ENCODE measurements at places on chromosomes 5 and 9.

DNA sequence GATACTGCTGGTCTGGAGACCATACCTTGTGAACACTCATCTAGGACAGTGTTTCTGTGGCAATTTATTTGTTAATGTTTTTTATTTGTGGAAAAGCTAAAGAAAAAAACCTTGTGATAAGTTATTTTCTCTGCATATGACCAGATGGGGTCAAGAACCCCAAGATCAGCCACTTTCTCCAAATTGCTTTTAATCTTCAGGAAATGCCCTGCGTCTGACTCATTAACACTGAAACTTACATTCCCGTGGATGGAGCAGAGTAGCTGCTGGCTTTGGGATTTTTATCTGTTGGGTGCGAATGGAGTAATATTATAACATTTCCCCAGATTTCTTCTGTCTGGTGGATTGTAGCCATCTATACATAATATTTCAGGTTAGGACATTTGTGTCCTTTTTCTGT is 444.5 kb downstream of the SH3GL2 start:
- DNase-seq: peak; percentile 71

GRCh38 chr9:112012026-112012902 is 115.7 kb downstream of the UGCG start:
- no peak for DNase-seq

DNA sequence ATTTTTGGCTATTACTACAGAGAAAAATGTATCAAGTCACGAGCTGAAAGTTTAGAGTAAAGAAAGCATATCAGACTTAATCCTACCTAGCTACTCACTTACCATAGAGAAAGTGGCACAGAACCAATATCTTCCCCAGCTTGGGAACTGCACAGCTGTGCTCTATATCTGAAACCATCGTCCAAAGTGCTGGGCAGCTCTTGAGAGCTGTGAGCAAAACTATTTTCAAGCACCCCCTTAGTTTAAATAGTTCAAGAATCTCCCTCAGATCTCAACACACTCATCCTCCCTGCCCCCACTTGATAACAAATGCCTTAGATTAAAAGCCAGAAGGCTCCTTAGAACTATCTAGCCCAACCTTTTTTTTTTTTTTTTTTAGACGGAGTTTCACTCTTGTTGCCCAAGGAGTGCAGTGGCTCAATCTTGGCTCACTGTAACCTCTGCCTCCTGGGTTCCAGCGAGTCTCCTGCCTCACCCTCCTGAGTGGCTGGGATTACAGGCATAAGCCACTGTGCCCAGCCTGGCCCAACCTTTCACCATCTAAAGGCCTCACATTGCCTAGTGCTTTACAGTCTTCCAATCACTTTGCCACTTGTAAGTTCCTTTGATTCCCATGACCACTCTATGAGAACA is 94.2 kb upstream of the APC start:
- no peak for DNase-seq

DNA sequence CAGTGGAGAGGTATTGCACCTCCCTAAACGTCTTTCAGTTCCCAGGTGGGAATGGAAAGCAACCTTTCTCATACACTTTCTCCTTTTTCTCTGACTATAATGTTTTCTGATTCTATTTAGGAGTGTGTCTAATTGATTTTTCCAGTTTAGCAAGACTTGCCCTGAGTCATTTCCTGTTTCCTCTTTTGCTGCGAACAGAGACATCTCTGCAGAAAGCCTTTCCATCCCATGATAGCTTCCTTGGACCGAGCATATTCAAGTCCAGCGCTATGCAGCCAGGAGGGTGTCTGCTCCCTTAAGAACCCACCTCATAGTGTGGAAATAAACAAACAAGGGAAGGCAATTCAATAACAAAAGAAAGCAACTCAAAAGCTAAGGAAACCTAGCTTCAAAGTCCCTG is 60.0 kb upstream of the CDH6 start:
- peak; percentile 63 for DNase-seq

DNA sequence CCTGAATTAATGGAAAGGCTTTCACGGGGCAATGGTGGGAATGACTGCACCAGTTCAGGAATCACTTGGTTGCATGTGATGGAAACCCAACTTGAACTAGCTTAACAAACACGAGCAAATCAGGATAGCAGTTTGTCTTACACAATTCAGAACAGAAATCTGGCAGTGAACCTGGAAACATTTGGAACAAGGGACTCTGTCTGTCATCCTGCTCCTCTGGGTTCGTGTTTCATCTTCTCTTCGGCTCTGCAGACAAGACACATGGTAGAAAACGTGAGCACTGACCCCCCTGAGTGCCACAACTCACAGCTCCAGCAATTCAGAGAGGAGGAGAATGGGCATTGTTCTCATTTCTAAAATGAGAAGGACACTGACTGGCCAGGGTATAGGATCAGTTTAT is 218.1 kb upstream of the NREP start:
- DNase-seq: peak; percentile 50

DNA sequence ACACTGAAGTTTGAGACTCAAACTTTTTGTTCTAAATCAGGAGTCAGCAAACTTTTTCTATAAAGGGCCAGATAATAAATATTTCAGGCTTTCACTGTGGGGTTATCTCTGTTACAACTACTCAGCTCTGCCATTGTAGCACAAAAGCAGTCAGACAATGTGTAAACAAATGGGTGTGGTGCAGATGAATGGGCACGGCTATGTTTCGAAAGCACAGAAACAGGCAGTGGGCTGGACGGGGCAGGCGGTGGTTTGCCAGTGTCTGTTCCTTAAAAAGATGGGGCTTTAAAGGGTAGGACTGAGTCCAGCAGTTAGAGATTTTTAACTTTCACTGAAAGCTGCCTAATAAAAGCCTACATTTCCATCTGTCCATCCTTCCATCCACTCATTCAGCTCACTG is 48.9 kb downstream of the PFDN1 start:
- DNase-seq: no peak

GRCh38 chr9:136019041-136019680 is 58.0 kb upstream of the UBAC1 start:
- no peak for DNase-seq

All from cardiac muscle cell (in vitro differentiated cells and primary cell).